Muscle of arm (tissue), 14 donors: ENCODE measurements at places on chromosomes 12 and 14.

DNA sequence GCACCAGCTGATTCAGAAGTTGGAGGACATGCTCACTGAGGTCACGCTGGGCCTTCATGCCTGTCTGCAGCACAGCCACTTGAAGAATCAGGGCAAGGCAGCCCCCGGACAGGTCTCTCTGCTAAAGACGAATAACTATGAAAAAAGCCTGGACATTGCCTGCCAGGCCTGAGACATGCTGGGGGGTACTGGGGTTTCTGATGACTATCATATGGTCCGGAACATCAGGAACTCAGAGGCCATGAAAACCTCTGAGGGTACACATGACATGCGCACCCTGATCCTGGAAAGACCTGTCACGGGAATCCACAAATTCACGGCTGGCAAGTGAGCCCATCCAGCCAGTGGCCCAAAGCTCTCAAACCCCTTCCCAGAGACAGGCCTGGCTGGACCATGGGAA, 8.8 kb upstream of the C12orf42 start:
- DNase-seq: no peak

GRCh38 chr12:6768990-6769389, 2.8 kb downstream of the PTMS start:
- no peak for DNase-seq

- DNase-seq: no peak
Measured at GRCh38 chr14:102923201-102923924, 900 bp downstream of the AMN start.

DNA sequence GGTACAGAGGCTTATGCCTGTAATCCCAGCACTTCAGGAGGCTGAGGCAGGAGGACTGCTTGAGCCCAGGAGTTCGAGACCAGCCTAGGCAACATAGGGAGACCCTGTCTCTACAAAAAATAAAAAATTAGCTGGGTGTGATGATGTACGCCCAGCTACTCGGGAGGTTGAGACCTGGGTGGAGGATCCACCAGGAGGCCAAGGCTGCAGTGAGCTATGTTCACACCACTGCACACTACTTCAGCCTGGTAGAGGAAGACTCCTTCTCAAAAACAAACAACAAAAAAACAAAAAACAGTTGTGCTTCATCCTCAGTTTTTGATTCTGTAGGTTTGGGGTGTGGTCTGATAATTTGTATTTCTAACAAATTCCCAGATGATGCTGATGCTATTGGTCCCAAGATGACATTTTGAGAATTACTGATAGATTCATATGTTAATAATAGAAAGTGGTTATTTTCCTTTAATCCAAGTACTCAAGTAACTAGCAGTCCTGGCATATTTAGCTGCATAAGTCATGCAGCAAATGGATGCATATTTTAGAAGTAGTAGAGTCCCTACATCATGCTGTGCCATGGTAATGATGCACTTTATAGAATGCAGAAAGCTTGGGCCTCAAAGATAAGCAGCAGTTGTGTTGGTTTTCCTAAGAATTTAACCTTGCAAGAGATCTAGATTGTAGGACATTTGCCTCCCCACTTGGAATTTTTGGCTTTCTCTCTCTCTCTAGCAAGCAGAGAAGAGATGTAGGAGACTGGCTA, 76.1 kb upstream of the PAWR start:
- no peak for DNase-seq

- no peak for DNase-seq
Measured at GRCh38 chr14:37145395-37145794, 27.0 kb downstream of the SLC25A21 start.
